ENCODE measurements at places on chromosomes 11 and 22.

DNA sequence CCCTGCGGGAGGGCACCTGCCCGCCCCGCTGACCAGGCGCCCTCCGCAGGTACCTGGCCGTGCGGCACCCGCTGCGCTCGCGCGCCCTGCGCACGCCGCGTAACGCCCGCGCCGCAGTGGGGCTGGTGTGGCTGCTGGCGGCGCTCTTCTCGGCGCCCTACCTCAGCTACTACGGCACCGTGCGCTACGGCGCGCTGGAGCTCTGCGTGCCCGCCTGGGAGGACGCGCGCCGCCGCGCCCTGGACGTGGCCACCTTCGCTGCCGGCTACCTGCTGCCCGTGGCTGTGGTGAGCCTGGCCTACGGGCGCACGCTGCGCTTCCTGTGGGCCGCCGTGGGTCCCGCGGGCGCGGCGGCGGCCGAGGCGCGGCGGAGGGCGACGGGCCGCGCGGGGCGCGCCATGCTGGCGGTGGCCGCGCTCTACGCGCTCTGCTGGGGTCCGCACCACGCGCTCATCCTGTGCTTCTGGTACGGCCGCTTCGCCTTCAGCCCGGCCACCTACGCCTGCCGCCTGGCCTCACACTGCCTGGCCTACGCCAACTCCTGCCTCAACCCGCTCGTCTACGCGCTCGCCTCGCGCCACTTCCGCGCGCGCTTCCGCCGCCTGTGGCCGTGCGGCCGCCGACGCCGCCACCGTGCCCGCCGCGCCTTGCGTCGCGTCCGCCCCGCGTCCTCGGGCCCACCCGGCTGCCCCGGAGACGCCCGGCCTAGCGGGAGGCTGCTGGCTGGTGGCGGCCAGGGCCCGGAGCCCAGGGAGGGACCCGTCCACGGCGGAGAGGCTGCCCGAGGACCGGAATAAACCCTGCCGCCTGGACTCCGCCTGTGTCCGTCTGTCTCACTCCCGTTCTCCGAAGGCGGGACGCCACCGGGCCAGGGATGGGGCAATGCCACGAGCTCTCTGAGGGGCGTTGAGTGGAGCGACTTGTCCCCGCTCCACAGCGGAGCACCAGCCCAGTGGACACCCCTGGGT is 1.8 kb downstream of the GALR3 start:
- DNase-seq = no peak

DNA sequence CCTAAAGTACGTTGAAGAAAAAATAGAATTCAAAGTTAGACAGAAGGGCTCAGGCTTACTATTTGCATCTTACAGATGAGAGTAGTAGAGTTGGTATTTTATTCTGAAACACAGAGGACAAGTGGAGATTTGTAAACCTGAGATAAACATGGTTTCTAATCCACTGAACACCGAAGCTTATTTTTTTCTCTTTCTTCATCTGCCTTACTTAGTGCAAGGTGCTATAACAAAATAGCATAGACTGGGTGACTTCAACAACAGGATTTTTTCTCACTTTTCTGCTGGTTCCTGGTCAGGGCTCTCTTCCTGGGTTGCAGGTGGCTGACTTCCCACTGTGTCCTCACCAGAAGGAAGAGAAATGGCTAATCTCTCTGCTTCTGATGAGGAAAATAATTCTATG is 2.1 kb upstream of the HBG1 start:
- no peak for DNase-seq

GRCh38 chr11:67498544-67498972 is 6.6 kb downstream of the PITPNM1 start:
- DNase-seq = no peak

DNA sequence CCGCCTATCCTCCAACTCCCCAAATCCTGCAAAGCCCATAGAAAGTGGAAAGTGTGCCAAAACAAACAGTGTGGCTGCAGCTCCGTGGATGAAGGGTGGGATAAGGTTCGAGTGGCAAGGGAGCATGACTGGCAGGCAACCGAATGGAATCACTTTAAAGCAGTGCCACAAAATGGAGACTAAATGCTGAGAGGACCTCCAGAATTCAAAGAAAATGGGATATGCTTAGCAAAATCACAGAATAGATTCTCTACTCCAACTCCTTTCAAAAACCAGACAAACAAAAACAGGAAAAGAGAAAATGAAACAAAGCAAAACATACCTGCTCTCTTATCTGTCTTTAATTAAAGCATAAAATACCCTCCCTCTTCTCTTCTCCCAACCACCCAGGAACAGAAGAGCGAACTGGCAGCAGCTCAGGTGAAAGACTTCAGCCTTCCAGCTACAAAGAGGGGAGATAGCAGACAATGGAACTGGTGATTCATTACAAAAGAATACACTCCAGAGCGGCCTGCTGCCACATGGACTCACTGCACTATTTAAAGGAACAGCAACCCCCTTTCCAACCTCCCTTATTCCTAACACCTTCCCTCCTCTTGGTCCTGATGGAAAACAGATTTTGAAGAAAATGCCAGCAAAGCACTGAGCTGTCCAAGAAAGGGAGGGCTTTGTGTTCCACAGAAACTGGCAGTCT is 118.5 kb downstream of the APOL5 start:
- no peak for DNase-seq

DNA sequence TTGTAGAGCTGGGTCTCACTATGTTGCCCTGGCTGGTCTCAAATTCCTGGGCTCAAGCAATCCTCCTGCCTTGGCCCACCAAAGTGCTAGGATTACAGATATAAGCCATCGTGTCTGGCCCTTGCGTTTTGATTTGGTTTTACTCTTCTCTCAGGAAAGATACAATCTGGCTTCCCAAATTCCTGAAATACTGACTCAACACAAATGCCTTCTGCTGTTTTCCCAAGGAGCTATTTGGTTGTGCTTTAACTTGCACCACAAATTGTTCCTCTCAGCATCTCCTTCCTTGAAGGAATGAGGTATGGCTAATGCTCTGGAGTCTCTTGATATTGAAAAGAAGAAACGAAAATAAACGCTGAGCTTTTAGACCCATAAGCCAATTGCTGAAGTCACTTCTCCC is 110.0 kb upstream of the PAX6 start:
- no peak for DNase-seq
